Activated T-cell treated with anti-CD3 and anti-CD28 coated beads for 1 hour (primary cell): ENCODE measurements at places on chromosomes 12 and 14.

- no peak for DNase-seq
Observed at GRCh38 chr12:127414636-127415035, 852.3 kb upstream of the TMEM132C start.

DNA sequence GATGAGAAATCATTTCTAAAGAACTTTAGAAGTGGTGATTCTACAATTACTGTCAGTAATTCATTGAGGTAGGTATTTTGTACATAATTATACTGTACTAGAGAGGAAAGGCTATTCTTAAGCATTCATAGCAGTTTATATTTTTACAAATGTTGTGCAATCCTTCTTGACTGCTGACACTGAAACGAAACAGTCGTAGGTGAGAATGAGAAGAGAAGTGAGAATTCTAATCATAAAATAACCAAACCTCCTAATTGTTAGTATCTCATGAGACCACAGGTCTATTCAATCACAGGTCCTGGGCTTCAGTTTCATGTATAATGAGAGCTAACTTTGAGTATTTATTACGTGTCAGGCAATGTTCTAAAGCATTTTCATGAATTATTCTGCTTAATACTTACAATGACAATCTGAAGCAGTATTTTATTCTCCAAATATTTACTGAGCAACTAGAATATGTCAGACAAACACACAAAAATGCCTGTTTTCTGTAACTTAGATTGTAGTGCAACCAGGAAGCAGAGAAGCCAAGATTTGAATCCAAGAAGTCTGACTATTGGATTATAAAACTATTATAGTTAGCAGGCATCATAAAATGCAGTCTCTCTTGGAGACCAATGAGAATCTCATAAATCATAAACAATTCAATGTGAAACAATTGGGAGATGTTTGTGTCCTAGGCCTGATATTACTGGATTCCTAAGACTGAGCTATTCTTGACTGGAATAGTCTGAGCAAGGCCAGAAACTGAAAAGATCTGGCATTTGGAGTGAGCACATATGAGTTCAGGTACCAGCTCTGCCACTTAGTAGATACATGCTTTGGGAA, 24.3 kb downstream of the RERG start:
- DNase-seq, result no peak

- DNase-seq, result no peak
Observed at GRCh38 chr14:73661872-73662271, 17.1 kb downstream of the DNAL1 start.

- peak; percentile 55 for DNase-seq
Observed at GRCh38 chr12:57632958-57633840, at the start of gene B4GALNT1. TSS of gene B4GALNT1 (minus strand) at chr12:57633201. CDS start at chr12:57632132, 1,069 bp downstream.

DNA sequence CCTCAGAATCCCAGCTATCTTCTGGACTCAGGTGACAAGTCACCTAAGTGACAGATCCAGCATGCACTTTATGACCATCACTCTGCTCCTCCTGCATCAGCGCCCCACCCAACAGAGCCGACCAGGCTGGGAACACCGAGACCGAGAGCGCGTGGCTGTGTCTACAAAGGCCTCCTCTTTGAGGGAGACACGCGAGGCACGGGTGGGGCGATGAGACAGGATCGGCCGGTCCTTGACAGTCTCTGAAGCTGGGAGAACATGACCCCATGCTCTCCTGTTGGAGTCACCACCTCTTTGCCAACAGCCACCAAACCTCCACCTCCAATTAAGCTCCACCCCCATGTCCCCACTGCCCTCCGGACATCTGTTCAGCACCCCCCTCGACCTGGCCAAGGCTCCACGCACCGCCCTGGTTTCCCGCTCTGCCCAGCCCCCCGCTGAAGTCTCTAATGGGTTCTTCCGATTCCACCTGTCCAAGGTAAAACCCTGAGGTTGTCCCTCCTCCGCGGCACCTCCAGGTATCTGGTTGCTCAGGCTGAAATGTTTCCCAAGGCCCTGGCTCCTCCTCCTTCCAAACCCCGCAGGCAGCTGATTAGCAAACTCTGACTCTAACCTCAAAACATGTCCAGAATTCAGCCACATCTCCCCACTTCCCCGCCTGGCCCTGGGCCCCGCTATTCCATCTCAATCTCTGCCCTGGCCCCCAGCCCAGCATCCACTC, 31.5 kb downstream of the HSP90AA1 start:
- no peak for DNase-seq

- DNase-seq, result no peak
Observed at GRCh38 chr14:36511981-36512584, 7.9 kb downstream of the NKX2-1 start.

- no peak for DNase-seq
Observed at GRCh38 chr12:94867066-94867855, 136.2 kb downstream of the NDUFA12 start.

- no peak for DNase-seq
Observed at GRCh38 chr12:47066278-47067025, 13.0 kb upstream of the PCED1B start.

GRCh38 chr12:106566771-106567170, 16.0 kb upstream of the RFX4 start:
- DNase-seq, result no peak

- no peak for DNase-seq
Observed at GRCh38 chr12:109873653-109874052, 6.7 kb downstream of the GLTP start.

DNA sequence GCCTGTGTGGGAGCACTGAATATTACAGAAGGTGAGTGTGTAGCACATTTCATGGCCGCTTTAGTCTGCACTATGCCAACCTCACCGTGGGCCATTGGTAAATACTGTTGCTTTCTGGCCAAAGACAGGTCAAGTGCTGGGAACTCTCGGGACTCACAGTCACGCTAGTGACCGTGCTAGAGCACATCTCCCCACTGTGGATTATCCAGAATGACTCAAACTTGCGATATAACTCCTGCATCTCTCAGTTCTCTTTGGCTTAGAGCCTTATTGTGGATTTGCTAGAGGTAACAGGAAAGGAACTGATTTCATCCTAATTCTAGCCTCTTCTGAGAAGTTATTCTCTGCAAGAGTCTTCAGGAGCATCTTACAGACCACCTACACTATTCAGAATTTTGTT, 86.5 kb downstream of the DAD1 start:
- no peak for DNase-seq

- no peak for DNase-seq
Observed at GRCh38 chr12:49537231-49537751, 1.5 kb upstream of the KCNH3 start.

GRCh38 chr12:57467915-57468314, 8.3 kb downstream of the GLI1 start:
- no peak for DNase-seq

DNA sequence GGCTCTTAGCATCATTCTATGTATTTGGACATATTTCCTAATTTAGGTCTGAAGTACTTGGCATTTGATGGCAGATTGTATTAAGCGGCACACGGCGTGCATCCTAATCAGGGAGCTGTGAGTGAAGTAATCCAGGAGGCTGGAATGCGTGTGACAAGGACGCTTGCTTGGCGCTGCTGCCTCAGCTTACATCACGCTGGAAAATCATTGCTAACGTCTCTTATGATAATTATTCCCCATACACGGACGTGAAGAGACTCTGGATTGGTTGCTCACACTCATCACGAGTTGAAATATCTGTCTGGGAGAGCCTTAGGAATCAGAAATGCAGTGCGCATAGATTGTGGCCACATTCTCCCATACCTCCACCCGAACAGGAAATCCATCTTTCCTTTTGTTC, 85.3 kb downstream of the FBXW8 start:
- DNase-seq, result no peak

- DNase-seq, result no peak
Observed at GRCh38 chr14:86625637-86626036, 1095.7 kb downstream of the FLRT2 start.

DNA sequence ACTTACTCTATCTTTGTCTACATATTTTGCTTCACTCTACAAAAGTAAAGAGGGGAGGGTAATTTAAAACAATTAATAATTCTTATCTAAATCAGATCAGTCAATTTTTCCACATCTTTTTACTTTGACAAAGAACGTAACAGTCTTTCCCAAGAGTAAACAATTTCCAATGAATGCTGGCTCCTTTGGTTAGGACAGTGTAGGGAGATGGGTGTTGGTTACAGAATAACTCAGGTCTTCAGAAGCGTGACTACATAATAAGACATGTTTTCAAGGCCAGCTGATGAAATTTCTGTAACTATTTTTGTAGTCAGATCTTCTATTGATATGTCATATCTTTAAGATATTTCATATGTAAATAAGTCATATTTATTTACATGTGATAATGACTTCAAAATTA, 183.0 kb upstream of the CAND1 start:
- DNase-seq, result no peak

- no peak for DNase-seq
Observed at GRCh38 chr12:22396253-22396652, 61.7 kb upstream of the ST8SIA1 start.

- DNase-seq, result no peak
Observed at GRCh38 chr14:90475298-90475697, 78.5 kb downstream of the CALM1 start.

DNA sequence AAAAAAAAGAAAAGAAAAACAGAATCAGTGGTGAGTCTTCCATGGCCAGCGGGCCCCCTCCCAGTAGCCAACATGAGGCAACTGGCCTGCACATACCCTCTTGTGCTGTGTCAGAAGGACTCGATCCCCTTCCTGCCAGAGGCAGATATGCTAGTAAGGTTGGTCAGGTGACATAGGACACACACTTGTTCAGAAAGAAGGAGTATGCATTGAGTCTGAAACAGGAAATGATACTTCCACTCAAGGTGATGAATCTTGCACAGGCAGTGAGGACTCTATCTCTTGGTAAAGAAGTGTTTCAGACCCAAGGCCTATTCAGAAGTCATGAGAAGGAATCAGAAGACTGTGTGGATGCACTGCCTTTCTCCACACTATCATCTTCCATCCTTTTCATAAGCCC, 269.7 kb upstream of the FAR2 start:
- DNase-seq, result no peak

- no peak for DNase-seq
Observed at GRCh38 chr12:103917873-103918272, 12.3 kb upstream of the HSP90B1 start.

- DNase-seq, result no peak
Observed at GRCh38 chr12:57769594-57769993, 2.3 kb downstream of the METTL1 start.
